ENCODE measurements at places on chromosomes 3 and 15.
A peak's percentile ranks its signal among the peaks of the same experiment; 100 is the strongest.

GRCh38 chr3:79871656-79872055 is 103.9 kb upstream of the ROBO1 start:
- no peak for DNase-seq

GRCh38 chr3:178275311-178275710 is 260.9 kb upstream of the KCNMB2 start:
- DNase-seq, result no peak

- DNase-seq, result no peak
Observed at GRCh38 chr3:186060222-186060621, 48.7 kb downstream of the ETV5 start.

GRCh38 chr3:25293736-25294135 is 134.3 kb upstream of the RARB start:
- DNase-seq, result no peak

- no peak for DNase-seq
Observed at GRCh38 chr3:60176614-60177013, 1074.6 kb downstream of the FHIT start.

DNA sequence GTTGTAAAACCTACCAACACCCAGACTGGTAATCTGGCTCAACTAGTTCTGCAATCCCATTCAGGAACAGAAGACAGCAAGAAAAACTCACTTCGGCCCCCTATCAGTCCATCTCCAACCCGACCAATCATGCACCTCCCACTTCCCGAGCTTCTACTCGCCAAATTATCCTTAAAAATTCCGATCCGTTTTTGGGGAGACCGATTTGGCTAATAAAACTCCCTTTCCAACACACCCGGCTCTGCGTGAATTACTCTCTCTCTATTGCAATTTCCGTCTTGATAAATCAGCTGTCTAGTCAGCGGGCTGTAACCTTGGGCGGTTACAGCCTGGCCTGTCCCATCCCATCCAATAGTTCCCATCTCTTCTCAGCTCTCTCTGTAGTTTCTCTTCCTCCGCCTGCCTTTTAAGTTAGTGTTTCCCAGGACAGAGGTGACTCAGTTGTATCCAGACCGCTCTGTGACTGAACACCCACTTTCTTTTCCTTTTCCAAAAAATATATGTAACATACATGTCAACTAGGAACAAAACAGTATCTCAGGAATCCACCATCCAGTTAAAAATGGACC is 780 bp upstream of the ACAD9 start:
- peak; percentile 11 for DNase-seq

GRCh38 chr3:65342084-65342683 is 654.4 kb upstream of the ADAMTS9 start:
- DNase-seq, result no peak

- no peak for DNase-seq
Observed at GRCh38 chr3:52787246-52787645, 7.3 kb upstream of the ITIH3 start.

DNA sequence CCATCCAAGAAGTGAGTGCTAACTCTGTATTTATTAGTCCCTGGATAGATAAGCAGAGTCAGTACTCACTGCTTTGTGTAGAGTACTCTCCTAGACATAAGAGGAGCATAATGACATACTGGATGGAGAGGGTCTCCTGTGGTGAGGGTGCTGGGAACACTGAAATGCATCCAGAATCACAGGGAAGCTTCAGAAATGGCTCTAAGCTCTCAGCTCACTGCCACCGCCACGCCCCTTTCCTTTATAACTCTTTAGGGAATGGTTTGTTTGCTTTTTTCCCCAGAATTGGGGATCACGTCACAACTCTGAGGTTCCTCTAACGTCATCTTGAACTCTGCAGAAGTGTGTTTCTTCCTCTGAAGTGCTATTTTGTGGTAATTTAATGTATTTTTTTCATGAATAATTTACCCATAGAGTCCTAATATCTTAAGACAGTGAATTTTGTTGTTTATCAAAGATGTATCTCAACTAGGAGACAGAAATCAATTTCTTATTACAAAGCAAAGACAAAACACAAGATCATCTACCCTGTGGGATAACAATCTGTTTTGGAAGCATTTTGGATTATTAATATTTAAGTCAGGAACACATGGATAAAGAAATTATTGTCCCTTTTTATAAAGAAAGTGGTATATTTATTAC is 154.6 kb downstream of the PTPRG start:
- DNase-seq, result no peak

Measured in T-cell (primary cell).